ENCODE measurements at places on chromosomes 6 and 20.

GRCh38 chr20:12112089-12112474 lies 194.4 kb downstream of the BTBD3 start:
- no peak for DNase-seq

- DNase-seq: no peak
Observed at GRCh38 chr6:159602431-159603041, 90.5 kb downstream of the SOD2 start.

DNA sequence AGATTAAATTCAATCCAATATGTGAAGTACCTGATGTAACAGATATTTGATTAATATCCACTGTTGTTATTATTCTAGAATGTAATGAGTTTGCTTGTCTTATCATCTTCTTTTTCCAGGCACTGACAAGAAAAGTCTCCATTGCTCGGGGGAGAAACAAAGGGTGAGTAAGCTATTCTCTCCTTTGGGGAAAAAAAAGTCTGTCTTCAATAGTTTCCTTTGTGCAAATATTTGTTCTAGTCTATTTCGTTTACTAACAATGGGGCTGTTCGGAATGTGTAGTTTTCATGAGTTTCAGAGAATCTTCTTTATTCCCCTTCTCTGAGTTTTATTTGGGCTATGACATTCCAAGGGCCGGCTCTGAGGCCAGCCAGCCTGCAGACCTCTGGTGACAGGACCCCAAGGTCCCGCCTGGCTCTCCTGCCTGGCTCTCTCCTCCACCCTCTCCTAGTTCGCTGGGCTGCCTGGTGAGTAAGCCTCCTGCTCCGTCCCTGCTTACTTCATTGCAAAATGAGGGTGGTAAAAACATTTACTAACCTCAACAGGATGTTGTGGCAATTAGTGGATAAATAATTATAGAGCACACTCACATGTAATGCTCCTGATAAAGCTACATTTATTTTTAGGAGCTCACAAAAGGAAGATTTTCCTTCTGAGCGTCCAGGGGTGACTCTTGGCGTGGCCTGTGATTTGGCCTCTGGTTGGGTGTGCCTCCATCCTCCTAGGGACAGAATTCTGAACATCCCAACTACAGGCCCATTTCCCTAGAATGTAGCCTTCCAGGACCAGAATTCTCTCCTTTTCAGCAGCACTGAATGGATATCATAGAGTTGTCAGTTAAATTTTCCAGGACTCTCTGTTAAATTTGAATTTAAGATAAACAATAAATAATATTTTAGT lies 43.1 kb upstream of the SNX9 start:
- no peak for DNase-seq

DNA sequence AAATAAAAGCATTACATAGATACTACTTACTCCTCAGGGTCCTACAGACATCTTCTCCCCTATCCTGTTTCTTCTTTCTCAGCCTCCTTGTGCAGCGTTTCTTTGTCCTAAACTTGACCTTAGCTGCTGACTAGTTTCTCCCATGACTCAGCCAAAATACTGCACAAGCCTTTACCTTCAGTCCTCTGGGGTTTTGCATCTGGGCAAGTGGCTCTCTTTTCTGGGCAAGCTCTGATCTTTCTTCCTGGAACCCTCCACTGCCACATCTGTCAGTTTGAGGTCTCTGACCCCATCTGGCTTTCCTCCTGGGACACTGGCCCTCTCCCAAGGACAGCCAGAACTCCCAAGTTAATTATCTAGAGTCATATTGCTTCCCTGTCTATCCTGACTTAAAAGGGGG lies 838.4 kb downstream of the DHX35 start:
- DNase-seq: no peak

GRCh38 chr20:56800088-56800487 lies 171.0 kb downstream of the TFAP2C start:
- DNase-seq: no peak

DNA sequence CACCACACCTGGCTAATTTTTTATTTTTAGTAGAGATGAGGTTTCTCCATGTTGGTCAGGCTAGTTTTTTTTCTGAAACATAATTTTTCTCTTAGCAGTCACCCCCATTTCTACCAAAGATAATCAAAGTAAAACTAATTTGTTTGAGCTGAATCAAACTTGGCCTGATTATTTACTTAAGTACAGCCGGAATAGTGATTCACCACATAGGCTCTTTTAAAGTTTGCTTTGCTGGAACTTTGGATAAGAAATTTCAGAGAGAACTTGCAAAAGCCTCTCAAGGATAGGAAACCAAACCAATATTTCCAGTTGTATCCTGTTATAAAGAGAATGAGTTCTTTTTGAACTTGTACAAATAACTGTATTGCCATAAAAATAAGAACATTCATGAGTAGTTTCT lies 105.0 kb upstream of the SYNCRIP start:
- DNase-seq: no peak

- DNase-seq: no peak
Observed at GRCh38 chr6:21533678-21534077, 59.9 kb upstream of the SOX4 start.

DNA sequence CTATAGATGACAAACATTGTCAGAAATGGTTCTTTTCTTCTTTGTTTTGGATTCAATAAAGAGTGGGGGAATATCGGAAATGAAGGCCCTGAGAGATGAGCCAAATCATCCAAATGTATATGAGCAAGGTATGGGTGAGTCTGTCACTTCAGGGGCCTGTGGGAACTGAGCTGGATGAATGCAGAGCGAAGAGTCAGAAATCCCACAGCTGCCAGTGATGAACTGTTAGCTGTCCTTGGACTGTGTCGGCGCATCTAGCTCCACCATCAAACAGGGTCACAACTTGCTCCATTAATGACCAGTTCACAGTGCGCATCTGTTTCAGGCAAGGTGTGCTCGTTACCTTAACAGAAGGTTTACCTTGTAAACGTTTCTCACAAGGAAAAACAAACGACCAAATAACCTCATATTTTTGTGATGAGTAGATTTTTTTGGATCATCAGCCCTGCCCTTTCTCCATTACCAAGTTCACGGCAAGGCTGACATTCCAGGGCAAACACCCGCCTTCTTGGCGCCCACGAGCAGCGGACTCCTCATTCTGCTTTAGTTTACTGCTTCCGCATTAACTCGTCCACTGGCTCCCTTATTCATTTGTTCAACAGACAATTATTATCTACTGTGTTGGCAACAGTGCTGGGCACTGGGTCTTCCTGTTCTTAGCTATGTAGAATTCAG lies 15.0 kb upstream of the CCN6 start:
- DNase-seq: no peak

- DNase-seq: no peak
Observed at GRCh38 chr20:9287826-9288225, 218.9 kb downstream of the PLCB4 start.

- no peak for DNase-seq
Observed at GRCh38 chr6:28424163-28424562, 19.1 kb downstream of the ZSCAN23 start.

DNA sequence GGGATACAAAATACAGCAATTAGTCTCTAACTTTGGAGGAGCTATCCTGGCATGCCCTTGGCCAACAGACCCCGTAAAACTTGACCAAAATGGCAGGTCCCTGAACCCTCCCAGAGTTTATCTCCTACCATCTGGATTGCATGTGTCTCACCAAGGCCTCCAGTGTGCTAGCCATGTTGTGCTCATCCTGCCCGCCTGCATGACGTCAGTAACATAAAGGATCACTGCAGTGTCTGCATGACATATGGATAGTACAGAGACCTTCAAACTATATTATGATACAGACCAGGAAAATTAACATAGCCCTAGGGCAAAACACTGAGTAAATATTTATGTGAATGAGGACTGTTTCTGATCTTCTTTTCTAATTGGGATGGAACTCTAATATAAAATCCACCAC lies 25.3 kb downstream of the CPXM1 start:
- DNase-seq: no peak

DNA sequence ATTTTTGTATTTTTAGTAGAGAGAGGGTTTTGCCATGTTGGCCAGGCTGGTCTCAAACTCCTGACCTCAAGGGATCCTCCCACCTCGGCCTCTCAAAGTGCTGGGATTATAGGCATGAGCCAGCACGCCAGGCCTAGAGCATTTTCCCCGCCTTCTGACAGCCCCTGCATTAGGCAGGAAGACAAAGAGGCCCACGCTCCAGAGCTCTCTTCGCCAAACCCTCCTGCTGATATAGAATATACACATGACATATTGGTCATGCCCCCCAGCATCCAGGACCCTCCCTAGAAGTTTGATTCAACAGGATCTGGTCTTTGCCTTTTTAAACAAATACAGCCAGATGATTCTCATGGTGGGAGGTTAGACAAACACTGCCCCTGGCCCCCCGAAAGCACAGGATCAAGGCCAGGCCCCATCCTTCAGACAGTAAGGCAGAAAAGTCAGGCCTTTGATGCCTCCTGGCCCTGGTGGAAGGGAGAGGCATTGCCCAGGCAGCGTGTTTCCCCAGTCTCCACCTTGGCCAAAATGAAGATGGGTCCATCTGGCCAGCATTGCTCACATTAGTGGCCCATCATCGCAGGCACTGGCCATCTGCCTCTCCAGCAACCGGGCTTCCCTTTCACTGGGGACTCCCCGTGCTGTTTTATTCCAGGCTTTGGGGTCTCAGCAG lies 4.4 kb downstream of the SULF2 start:
- DNase-seq: no peak

DNA sequence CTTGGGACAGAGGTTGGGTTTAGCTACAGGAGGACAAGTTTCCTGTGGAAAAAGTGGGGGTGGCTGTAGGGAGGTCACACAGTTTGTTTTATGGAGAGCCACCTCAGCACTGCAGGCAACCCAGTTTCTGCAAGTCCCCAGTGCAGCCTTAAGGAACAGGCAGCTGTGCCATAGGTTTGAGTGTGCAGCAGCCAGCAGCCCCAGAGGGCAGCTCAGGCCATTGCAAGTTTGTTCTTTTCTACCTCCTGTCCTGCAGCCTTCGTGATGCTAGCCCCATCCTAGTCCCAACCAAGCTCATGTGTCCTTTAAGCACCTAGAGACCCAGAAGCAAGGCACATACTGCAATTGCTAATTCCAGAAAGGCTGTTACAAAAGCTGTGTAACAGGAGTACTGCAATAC lies 58.8 kb downstream of the ZBTB9 start:
- DNase-seq: no peak

- no peak for DNase-seq
Observed at GRCh38 chr6:116108836-116109235, 8.2 kb downstream of the NT5DC1 start.

GRCh38 chr20:1831606-1832005 lies 63.6 kb upstream of the SIRPA start:
- DNase-seq: no peak

GRCh38 chr6:33702345-33702977 lies 9.0 kb downstream of the UQCC2 start:
- no peak for DNase-seq

DNA sequence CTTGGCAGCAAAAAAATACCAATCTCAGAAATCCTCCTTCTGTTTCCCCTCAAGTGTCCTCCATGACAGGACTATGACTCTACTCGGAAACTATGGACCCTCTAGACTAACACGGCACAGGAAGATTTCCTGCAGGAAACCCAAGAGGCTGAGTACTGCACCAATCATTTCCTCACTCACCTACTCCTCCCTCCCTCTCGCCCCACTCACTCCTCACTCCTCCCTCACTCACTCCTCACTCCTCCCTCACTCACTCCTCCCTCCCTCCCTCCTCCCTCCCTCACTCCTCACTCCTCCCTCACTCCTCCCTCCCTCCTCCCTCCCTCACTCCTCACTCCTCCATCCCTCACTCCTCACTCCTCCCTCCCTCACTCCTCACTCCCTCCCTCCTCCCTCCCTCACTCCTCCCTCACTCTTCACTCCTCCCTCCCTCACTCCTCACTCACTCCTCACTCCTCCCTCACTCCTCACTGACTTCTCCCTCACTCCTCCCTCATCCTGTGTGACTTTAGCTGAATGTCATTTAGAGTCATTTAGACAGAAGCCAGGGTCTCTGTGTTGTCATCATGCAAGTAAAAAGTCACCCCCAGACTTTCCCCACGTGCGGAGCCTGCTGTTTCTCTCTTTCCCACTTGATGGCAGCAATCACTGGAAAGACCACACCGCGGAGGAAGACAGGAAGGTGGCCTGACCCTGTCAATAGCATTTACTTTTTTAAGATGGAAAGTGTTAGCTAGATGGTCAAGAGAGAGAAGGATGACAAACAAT lies 226.8 kb upstream of the PDE10A start:
- DNase-seq: no peak

DNA sequence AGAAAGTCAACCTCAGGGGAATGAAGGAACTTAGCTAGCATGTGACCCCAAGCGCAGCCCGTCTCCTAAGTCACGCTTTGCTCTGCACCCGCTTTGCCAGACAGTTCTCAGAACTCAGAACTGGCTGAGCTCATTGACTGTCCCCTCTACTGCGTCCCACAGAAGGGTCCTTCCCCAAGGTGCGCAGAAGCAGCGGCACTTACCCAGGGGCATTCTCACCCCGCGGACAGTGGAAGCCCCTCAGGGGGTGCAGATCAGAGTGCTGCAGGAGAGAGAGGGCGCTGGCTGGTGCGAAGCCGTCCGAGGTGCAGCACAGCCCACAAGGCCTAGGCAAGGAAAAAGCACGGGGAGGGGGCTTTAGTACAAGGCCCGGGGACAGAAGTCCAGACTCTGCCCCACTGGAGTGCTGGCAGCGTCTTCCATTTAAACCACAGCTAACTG lies 807 bp downstream of the SNHG17 start:
- peak; percentile 37 for DNase-seq

GRCh38 chr6:52115891-52116604 lies 28.6 kb upstream of the PKHD1 start:
- DNase-seq: no peak

- no peak for DNase-seq
Observed at GRCh38 chr6:168336967-168337366, 17.4 kb upstream of the DACT2 start.

- DNase-seq: no peak
Observed at GRCh38 chr6:158268361-158269147, 43.7 kb upstream of the TULP4 start.

DNA sequence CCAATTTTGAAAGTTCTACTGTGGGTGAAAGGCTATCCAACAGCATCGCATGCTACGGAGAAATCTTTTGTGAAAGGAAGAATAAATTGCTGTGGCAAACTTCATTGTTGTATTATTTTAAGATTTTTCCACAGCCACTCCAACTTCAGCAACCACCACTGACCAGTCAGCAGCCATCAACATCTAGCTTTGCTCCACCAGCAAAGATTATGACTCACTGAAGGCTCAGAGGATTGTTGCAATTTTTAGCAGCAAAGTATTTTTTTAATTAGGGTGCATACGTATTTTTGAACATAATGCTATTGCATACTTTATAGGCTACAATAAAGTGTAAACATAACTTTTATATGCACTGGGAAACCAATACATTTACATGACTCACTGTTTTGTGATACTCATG lies 493.5 kb downstream of the TFAP2A start:
- no peak for DNase-seq

- no peak for DNase-seq
Observed at GRCh38 chr6:5723841-5724691, 282.7 kb downstream of the NRN1 start.

DNA sequence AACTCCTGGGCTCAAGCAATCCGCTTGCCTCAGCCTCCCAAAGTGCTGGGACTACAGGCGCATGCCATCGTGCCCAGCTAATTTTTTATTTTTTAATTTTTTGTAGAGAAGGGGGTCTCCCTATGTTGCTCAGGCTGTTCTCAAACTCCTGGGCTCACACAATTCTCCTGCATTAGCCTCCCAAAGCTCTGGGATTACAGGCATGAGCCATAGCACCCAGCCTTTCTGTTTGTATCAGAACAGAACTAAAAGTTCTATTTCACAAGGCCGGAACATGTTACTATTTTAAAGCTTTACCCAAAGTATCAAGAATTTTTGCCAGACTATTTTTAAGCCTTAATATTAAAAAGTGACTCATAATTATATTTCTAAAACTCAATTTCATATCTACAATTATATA lies 42.4 kb downstream of the NDRG3 start:
- DNase-seq: no peak

GRCh38 chr6:160782228-160782627 lies 80.2 kb downstream of the PLG start:
- DNase-seq: no peak

All from CD4-positive, alpha-beta memory T cell (primary cell).